ENCODE measurements at places on chromosomes 1 and 21.

DNA sequence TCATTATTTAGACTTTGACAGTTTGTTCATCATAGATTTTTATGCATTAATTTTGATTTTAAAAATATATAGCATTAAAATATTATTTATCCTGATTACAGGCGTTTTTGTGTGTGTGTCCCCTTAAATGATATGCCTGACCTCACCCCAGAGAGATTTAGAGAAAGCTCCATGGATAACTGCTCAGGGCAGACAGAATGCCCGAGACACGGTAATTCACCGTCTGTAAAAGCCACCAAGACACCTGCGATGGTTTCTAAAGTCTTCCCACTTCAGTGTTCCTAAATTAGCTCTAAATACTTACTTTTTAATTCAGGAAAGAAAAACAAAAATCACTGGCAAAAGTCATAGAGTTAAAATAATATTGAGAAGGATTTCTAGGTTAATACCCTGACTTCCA, 350.6 kb upstream of the RUNX1 start:
- no peak for DNase-seq

DNA sequence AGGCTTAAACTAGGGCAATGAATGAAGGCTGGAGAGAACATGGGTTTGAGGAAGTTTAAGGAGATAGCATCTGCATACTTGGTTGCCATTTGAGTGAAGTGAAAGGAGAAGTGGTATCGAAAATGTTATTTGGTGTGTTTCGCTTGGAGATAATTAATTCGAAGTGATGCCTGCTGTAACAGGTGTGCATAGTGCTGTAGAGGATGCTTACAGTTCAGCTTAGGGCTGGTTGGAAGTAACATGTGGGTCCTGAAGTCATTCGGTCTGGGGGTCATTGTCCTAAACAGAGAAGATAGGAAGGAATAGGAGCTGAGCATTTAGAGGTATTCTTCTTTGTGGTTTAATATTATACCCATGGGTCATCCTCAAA, 301 bp upstream of the NUDT17 start:
- no peak for DNase-seq

DNA sequence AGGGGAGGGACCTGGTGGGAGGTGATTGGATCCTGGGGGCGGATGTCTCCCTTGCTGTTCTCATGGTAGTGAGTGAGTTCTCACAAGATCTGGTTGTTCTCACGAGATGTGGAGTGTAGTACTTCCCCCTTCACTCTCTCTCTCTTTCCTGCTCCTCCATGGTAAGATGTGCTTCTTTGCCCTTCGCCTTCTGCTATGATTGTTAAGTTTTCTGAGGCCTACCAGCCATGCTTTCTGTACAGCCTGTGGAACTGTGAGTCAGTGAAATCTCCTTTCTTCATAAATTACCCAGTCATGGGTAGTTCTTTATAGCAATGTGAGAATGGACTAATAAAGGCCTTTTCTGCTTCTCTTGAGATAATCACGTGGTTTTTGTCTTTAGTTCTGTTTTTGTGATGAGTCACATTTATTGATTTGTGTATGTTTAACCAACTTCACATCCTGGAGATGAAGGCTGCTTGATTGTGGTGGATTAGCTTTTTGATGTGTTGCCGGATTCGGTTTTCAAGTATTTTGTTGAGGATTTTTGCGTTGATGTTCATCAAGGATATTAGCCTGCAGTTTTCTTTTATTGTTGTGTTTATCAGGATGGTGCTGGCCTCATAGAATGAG, 45.5 kb downstream of the RABGAP1L start:
- DNase-seq, result no peak

DNA sequence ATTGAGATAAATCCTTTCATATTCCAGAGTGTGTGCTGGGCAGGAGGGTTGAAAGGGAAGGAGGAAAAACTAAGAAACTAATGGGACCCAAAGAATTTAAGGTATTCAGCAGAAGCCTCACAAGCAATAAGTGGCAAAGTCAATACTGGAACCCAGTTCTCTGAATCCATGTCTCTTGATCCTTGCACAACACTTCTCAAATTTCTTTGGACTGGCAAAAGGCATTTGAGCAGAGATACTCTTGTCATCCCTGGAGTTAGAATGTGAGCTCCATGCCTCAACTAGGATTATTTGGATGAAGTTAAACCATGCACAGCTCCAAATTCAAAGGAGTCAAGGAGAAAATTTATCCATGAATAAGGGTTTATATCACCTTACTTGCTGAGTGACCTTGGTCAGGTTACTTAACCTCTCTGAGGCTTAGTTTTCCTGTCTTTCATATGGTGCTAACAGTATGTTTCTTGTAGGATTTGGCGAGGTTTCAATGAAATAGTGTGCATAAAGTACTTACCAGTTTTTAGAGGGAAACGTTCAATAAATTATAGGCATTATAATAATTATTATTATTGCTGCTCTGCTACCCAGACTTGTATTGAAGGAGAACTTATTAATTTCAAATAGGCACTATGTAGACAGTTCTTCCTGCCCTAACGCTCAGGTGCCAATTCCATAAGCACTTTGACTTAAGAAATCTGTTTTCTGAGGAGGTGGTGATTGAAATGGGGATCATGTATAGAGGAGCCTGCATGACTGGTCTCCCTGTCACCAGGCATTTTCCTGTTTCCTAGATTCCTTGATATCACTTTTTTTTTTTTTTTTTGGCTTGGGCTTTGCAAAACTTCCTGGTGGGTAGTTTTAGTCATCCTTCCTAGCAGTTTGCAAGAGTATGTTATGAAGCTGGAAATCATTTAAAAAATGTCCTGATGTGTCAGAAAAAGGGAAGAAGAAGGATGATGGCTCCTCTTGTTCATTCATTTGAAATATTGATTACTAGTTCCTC, 125.0 kb upstream of the JUN start:
- no peak for DNase-seq

GRCh38 chr1:58732087-58732775, 32.4 kb upstream of the MYSM1 start:
- DNase-seq, result no peak

DNA sequence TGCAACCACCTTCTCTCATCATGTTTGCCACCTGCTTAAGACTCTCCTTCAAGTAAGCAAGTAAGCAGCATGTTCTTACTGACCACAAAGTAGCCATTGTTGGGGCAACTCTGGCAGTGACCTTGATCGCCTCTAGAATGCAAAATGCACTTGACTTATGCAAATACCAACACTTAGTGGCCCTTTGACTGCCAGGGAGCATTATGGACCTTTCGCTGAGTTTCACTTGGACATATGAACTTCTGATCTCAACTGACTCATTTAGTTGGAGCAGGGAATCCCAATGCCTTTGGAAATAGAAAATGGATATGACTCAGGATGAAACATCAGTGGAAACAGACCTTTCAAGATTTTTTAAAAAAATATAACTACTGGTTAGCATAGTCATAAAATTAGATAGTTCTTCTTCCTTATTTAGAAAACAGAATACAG, 6.1 kb upstream of the PLA2G5 start:
- DNase-seq, result no peak

- no peak for DNase-seq
These were observed 10.4 kb downstream of the MGST3 start for GRCh38 chr1:165641231-165641987.

- DNase-seq, result no peak
These were observed 33.9 kb upstream of the PUM1 start for GRCh38 chr1:31099293-31100032.

GRCh38 chr1:204177133-204177532, 11.0 kb upstream of the REN start:
- DNase-seq, result no peak

DNA sequence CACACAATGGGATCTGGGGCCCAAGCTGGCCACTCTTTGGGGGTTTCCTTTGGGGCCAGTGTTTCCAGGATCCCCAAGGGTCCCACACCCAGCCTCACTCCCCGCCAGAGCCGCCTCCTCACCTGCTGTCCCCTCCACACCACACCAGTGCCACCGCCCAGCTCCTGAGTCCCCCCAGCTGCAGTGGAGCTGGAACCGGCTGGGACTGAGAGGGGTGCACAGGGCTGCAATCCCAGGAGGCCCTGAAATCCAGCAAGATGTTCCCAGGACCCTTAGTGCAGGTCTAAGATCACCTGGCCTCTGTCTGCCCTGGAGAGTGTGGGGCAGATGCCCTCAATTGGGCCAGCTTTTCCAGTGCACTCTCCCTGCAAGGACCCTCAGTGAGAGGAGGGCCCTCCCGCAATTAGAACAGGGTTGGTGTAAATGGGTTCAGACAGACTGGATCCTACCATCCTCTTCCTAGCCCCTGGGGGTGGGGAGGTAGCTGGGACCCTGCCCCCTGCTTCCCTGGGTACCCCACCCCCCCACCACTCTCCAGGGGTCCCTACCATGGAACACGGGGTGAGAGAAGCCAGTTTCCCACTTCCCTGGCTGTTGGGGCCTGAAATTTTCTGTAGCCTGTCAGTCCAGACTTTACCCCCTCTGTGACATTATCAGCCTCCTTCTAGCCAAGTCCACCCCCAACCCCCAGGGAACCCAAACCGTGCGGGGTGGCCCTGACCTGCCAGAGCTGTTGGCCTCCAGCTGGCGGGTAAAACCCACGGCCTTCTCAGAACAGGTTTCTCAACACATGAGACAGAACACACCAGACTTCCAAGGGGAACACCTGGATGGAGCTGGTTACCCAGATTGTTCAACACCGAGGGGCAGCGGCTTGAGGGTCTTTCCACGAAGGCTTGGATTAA, 7.0 kb downstream of the KRTAP10-12 start:
- no peak for DNase-seq

- DNase-seq, result peak; percentile 61
These were observed 3.7 kb upstream of the SEMA4A start for GRCh38 chr1:156149374-156150332.

DNA sequence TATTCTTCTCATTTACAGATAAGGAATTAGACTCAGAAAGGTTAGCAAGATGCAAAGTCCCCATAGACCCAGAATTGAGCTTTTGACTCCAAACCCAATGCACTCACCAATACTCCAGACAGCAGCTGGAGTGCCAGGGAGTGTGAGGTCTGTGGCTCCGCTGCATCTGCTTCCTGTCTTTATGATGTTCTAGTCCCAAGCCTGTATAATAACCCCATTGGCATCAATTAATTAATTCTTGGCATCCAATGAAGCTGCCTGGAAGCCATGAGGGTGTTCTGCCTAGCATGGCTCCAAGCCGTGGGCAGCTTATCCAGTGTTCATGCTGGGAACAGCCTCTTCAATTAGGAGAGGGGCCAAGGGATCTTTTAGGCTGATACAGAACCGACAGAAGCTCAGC, 188.7 kb downstream of the GIPC2 start:
- DNase-seq, result no peak

- DNase-seq, result no peak
These were observed 134.6 kb upstream of the ARHGEF16 start for GRCh38 chr1:3319874-3320245.

DNA sequence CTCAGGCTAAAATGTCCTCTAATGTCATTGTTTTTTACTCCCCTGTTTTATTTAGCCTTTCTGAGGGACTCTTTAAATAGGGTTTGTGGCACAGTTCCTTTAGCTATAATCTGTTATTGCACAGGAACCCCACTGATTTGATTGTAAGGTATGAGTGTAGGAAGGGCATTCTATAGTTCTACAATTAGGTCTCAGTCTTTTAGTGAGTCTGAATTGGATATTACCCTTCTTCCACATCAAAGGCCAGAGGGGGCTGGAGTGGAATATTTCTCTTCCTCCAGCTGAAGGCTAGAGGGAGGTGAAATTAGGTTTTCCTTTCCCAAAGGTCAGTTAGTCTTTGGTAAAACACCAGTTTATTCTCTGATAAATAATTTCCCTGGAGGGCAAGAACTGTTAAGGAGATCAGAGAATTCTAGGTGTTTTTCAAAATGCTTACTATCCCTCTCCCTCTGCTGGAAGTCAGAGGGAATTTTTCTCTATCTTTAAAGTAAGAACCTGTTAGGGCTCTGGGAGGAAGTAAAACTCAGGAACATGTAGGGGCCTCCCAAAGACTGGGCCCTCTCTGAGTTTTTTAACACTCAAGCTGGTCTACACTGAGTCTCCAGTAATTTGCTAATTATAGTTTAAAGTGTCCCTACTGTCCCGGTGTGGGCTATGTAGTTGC, 176.3 kb upstream of the ZNHIT6 start:
- DNase-seq, result no peak

- DNase-seq, result no peak
These were observed 125.3 kb downstream of the SYT2 start for GRCh38 chr1:202584707-202585589.

DNA sequence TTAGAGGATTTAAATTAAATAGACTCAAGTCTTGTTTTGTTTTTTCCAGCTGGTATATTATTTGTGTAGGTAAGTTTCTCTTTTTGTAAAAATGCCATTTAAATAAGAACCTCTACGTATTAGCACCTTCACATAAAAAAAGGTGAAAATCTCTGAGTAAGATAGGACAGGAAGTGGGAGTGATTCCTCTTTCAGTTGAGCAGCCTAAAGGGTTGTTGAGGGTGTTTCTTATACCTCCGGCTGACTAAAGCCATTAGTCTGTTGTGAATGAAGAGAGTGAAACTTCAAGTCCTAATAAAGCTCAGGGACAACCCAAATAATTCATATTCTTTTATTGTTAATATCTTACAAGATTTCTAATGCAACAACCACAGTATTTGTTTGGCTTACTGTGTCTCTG, 188.7 kb downstream of the CHRM3 start:
- no peak for DNase-seq

- no peak for DNase-seq
These were observed 85.0 kb upstream of the RAB3GAP2 start for GRCh38 chr1:220356981-220357850.

GRCh38 chr1:151255381-151255780, 847 bp downstream of the PSMD4 start:
- no peak for DNase-seq

DNA sequence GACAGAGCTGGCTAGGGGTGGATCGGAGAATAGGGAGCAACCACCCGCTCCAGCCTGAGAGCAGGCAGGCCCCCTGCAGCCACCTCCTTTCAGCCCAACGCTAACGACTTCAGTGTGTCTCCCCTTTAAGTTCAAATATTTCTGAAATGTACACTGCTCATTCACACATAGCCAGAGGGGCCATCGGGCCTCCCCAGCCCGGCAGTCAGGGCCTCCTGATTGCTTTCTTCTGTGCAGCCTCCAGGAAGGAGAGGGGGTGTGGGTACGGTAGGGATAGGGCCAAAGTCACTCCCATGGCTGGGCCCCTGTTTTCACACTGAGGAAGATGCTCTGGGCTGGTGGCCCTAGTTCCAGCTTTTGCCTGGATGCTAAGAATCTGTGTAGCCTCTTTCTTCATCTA, 64.8 kb downstream of the EPHB2 start:
- no peak for DNase-seq

DNA sequence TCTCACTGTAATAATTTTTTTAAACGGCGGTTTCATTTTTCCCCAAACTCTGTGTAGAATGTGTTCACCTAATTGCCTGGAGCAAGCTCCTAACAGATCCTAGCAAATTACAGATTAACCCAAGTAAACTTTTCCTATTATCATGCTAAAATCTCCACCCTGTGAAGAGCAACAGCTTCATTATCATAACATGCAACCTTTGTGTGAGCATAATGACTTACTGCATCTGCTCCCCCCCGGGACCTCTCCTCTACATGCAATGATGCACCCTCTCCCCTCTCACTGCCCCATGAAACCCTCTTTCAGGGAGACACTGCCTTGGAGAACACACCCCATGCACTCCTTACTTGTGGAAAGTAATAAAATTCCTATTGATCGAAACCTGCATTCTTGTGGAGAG, 717.0 kb upstream of the TMPRSS15 start:
- no peak for DNase-seq

All from nephron progenitor cell (in vitro differentiated cells).